CD4-positive, alpha-beta T cell treated with Interleukin-6 at 100 ng/mL for 8 hours (primary cell): ENCODE measurements at places on chromosomes 3 and 15.
A peak's percentile ranks its signal among the peaks of the same experiment; 100 is the strongest.

DNA sequence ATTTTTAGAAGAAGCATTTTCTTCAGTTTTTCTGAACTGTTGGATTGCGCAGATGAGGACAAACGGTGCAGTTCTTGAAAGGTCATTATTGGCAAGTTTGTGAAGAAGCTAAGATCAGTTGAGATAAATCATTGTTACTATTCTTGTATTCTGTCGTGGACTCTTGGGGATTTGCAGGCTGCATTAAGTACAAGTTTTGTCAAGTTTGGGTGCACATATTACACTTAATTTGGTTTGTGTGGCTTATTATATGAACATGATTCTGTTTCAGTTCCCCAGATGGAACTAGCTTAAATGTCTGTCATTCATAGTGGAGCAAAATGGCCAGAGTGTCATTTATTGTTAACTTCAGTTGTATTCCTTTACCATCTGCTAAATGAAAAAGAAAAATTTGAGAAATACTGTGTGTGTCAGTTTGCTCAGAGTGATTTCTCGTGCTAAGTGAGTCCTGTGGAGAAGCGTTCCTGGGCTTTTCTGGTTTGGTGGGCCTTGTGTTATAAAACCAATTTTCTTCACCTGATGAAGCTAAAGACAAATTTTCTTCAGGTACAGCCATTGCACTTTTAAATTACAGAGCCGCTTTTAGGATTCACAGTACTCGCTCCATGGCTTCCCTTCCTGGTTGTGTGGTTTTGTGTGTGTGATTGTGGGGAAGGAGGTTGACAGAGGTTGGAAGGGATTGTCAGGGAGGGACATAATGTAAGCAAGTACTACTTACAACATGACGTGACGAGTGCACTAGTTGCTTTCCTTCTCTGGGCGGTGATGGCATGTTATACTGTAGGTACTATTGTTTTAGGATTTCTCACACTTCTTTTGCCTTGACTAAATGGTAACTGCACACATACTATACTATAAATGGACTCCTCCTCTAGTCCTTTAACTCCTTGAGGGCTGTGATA lies 1.7 kb downstream of the AKAP13 start:
- no peak for DNase-seq

- no peak for DNase-seq
Observed at GRCh38 chr15:52383100-52383588, 87.5 kb upstream of the MYO5C start.

DNA sequence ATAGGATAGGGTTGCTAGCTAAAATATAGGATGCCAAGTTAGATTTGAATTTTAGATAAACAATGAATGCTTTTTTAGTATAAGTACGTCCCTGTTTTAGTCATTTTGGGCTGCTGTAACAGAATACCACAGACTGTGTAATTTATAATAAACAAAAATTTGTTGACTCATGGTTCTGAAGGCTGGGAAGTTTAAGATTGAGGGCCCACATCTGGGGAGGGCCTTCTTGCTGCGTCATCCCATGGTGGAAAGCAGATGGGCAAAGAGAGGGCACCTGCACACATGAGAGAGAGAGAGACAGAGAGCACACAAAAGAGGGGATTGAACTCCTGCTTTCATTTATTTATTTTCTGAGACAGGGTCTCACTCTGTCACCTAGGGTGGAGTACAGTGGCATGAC lies 246.5 kb downstream of the EPHB1 start:
- DNase-seq = no peak

GRCh38 chr3:151751161-151751560 lies 17.4 kb downstream of the AADACL2 start:
- no peak for DNase-seq

DNA sequence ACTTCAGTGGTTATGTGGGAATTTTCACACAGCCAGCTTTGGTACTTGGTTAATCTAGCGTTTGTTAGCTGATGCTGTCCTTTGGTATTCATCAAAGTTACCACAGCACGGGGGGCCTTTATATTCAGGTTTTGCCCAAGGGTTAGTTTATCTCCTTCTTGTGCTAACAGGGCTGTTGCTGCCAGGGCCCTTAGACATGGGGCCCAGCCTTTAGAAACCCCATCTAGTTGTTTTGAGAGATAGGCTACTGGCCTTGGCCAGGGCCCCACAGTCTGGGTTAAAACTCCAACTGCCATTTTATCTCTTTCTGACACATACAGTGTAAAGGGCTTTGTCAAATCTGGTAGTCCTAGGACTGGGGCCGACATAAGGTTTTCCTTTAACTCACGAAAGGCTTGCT lies 7.5 kb upstream of the DNAAF4 start:
- no peak for DNase-seq

DNA sequence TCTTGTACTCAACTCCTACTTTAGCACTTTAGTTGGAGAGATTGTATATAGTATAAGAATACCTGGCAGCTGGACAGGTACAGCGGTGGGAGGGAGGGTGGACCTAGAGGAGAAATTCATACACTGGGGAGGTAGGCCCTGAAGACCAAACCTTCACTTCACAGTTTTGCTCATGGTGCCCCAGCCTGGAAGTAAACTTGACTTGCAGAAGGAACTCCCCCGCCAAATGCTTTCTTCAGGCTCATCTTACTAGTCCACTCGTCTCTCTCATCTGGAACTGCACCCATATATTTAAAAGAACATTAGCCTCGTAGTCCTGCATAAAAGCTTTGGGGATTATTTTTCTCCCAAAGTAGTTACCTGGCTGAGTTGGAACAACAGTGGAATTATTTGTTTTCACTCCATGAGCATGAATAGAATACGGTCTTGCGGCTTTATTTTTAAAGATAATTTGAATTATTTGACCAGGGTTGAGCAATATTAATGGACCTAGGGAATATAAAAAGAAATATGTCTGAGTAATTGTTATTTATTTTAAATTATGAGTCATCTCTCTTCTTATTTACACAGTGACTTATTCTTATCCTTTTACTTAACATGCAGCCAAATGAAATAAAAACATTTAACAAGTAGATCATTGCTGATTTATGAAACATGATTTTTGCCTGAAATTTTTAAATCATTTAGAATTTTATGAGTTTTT lies 25.5 kb upstream of the CP start:
- DNase-seq = no peak

GRCh38 chr3:8152821-8153418 lies 348.7 kb upstream of the LMCD1 start:
- no peak for DNase-seq

DNA sequence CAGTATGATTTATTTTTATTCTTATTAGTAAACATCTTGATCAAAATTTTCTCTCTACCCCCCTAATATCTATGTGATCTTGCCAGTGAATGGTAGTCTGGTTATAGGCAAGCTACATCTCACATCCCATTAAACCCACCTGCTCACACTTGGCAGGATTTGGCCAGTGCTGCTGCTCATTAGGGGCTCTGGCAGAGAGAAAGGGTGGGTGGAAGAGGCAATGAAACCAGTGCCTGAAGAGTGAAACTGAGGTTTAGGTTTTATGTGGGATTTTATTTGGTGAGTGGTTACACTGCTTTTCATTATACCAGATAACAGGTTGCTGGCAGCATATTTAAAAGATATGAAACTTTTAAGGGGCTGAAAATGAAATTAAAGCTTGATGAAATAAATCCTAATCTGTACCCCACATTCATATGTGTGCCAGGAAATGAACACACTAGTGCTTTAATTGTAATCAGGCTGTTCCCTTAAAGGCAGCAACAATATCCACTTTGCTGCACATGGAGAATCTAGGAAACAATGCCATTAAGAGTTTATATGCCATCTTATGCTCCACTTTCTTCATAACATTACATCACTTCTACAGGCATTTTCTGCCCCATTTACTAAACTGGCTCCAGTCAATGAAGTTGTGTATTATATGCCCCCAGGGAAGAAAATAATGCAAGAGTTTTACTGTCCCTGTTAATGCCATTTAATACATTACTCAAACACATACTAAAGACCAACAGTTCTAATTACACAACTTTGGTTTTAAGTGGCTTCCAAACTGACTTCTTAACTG lies 688.7 kb downstream of the MECOM start:
- no peak for DNase-seq

GRCh38 chr3:178001670-178002101 lies 534.5 kb upstream of the KCNMB2 start:
- DNase-seq = peak; percentile 39

- no peak for DNase-seq
Observed at GRCh38 chr3:139353920-139354556, 10.2 kb downstream of the MRPS22 start.

- no peak for DNase-seq
Observed at GRCh38 chr3:127418560-127419147, 130.8 kb upstream of the PRR20G start.
